Activated CD8-positive, alpha-beta memory T cell treated with anti-CD3 and anti-CD28 coated beads for 36 hours (primary cell): ENCODE measurements at places on chromosomes 4 and X. TPM values are rescaled to one million over a fixed set of nuclear protein-coding genes. Genes with fewer than 3 reads are reported as not detected.

The SMARCA1 gene
- total RNA-seq = 0.06 TPM

The CITED1 gene
- total RNA-seq = not detected

The CCSER1 gene
- total RNA-seq = not detected

The TCEAL9 gene
- total RNA-seq = 4.4 TPM

The CLNK gene
- 0.06 TPM for total RNA-seq
